CD4-positive, alpha-beta memory T cell (primary cell): ENCODE measurements at places on chromosomes 1 and 21. TPM values are rescaled to one million over a fixed set of nuclear protein-coding genes. Genes with fewer than 3 reads are reported as not detected.

GRCh38 chr1:192564099-192564498 is 11.5 kb upstream of the RGS1 start:
- no peaks in the 10 kb centered on the region for H3K36me3 ChIP-seq
- H3K4me3 ChIP-seq, result no peak overlapping the region
- H3K27me3 ChIP-seq, result no peaks in the 10 kb centered on the region

DNA sequence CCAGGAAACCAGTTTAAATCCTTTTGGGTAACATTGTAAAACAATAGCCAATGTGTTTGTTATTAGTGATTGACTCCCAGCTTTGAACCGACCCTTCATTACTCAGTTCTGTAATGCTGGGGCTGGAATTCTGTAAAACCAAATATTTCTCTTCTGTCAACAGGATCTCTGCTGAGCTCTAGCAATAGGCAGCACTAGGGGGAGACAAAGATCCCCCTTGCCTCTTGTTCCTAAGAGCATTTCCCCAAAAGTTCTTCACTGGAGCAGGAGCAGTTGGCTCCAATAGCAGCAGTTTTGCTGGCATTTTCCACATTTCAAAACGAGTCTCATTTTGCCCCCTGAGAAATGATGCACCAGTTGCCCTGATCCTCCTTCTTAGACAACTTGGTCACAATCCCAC is 1671.1 kb downstream of the MRPL39 start:
- no peaks in the 10 kb centered on the region for H3K36me3 ChIP-seq
- no peak overlapping the region for H3K4me3 ChIP-seq
- no peak overlapping the region for H3K27ac ChIP-seq

DNA sequence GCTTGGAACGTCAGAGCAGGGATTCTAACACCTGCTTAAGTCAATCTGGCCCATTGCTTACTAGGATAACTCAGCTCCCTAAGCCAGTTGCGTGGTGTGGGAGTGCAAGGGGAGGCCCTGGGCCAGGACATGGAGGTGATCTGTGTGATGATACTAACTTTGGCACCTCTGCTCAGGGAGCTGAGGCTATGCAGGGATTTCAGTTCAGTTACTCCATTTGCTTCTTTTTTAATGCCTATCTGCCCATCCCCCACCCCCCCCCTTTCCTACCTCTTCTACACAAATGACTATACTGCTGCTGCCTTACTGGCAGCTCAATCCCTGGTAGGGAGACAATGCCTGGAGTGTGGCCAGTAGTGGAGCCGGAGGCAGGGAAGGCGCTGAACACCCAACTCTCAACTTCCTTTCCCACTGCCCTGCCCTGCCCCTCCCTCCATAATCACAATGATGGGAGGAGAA is 19.5 kb downstream of the INKA2 start:
- no peak overlapping the region for H3K27ac ChIP-seq
- peaks cover 22% of the 10 kb centered on the region for H3K4me1 ChIP-seq
- no peaks in the 10 kb centered on the region for H3K27me3 ChIP-seq
- no peak for DNase-seq
- H3K36me3 ChIP-seq, result peaks cover 11% of the 10 kb centered on the region

DNA sequence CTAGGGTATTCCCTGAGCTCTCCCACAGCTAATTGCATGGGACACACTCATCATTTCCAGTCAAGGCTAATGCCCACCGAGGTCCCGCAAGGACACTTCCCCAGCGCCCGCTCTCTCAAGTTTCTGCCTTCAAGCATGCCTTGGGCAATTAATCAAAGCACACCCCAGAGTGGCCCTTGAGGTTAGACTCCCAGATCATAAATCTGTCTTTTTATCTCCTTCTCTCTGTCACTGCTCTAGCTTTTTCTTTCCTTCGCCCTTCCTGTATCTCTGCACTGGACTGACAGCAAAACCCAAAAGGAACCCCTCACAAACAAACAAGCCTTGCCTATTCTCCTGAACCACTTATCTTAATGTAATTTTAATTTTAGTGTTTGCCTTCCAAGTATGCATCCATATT is 7.9 kb upstream of the EXOSC10 start:
- H3K4me1 ChIP-seq, result no peaks in the 10 kb centered on the region
- DNase-seq, result no peak
- peaks cover 47% of the 10 kb centered on the region for H3K36me3 ChIP-seq
- no peak overlapping the region for H3K27ac ChIP-seq
- no peak overlapping the region for H3K4me3 ChIP-seq

Gene ADORA3
- not detected for polyA plus RNA-seq

Gene SLC35F3
- polyA plus RNA-seq, result 0.12 TPM

DNA sequence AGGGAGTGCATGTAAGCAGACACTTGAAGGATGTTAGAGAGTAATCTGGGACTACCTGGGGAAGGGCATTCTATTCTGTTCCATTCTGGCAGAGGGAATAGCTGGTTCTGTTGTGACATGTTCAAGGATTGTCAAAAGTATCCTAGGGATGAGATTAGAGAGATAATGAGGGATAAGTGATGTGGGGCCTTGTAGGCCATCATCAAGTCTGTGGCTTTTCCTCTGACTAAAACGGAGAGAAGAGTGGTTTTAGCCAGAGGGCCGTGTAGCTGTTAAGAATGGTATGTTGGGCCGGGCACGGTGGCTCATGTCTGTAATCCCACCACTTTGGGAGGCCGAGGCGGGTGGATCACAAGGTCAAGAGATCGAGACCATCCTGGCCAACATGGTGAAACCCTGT is 23.6 kb downstream of the TGFB2 start:
- no peaks in the 10 kb centered on the region for H3K36me3 ChIP-seq
- H3K27me3 ChIP-seq, result no peaks in the 10 kb centered on the region
- DNase-seq, result no peak
- no peaks in the 10 kb centered on the region for H3K4me1 ChIP-seq
- no peak overlapping the region for H3K27ac ChIP-seq

Gene TSPAN2
- polyA plus RNA-seq, result 20.8 TPM

DNA sequence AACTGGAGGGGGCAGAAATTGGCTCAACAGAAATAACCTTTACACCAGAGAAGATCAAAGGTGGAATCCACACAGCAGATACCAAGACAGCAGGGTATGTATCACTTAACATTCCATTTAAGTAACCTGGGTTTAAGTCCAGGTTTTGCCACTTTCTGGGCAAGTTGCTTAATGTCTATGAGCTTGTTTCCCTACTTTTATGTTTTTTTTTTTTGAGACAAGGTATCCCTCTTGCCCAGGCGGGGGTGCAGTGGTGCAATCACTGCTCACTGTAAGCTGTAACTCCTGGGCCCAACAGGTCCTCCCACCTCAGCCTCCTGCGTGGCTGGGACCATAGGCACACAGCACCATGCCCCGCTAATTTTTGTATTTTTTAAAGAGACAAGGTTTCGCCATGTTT is 2.2 kb downstream of the RTCA start:
- H3K4me1 ChIP-seq, result peaks cover 59% of the 10 kb centered on the region
- H3K27ac ChIP-seq, result no peak overlapping the region
- no peak overlapping the region for H3K4me3 ChIP-seq
- no peaks in the 10 kb centered on the region for H3K27me3 ChIP-seq
- peaks cover 30% of the 10 kb centered on the region for H3K36me3 ChIP-seq
- DNase-seq, result no peak

GRCh38 chr1:203673550-203674411 is 47.1 kb downstream of the ATP2B4 start:
- no peaks in the 10 kb centered on the region for H3K27me3 ChIP-seq
- peak overlapping the region; percentile 65 for H3K27ac ChIP-seq
- peak overlapping the region; percentile 30 for H3K4me3 ChIP-seq

DNA sequence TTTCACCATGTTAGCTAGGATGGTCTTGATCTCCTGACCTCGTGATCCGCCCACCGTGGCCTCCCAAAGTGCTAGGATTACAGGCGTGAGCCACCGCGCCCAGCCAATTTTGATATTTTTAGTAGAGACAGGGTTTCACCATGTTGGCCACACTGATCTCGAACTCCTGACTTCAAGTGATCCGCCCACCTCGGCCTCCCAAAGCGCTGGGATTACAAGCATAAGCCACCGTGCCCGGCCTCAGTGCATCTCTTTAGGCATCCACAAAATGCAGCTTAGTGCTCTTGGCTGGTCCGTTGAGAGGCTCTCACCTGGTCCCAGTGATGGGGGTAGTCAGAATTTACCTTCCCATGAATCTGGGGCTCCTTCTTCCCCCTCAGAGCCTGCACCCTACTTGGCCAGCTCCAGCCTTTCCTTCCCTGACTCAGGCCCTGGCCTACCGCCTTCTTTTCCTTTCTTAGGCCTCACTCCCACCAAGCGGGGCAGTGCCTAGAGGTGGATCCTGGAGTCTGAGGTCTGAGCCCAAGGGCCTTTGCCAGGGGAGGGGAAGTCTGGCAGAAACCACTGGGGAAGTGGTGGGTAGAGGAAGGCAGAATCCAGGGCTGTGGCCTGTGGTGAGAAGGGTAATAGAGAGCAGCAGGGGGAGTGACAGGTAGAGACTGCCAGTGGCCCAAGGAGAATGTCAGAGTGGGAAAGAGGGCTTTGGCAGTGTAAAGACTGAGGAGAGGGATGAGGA is 3.7 kb downstream of the LENEP start:
- DNase-seq, result no peak
- no peaks in the 10 kb centered on the region for H3K36me3 ChIP-seq
- no peaks in the 10 kb centered on the region for H3K27me3 ChIP-seq
- no peak overlapping the region for H3K27ac ChIP-seq

DNA sequence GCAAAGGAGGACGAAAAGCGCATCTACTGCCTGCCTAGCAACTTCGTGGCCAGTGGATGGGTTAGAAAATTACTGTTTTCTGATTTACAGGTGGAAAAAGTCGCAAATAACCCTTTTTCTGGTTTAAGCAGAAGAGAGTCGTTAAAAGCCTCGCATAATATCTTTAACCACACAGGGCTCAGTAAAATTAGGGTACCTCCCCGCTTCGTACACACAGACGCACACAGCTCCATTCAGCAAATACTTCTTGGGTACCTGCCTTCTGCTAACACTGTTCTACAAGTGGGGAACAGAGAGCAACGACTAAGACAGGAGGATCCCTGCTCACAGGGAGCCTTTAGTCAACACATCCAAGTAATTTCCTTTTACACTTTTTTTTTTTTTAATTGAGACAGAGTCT is 704 bp downstream of the ALG6 start:
- H3K4me1 ChIP-seq, result peaks cover 21% of the 10 kb centered on the region
- DNase-seq, result peak; percentile 24
